ENCODE measurements at places on chromosomes 7 and 10. TPM values are rescaled to one million over a fixed set of nuclear protein-coding genes. Genes with fewer than 3 reads are reported as not detected.

DIP2C gene
- total RNA-seq: 23.0 TPM

THSD7A gene
- 0.49 TPM for total RNA-seq

COBL gene
- total RNA-seq: not detected

NCAPG2 gene
- 14.7 TPM for total RNA-seq

MRLN gene
- total RNA-seq: not detected

BCL7B gene
- total RNA-seq: 36.4 TPM

CNTNAP2 gene
- total RNA-seq: 0.65 TPM

GARS1 gene
- total RNA-seq: 344 TPM

PTPN20 gene
- 3.8 TPM for total RNA-seq

CDH23 gene
- total RNA-seq: 0.24 TPM

HSPA14 gene
- total RNA-seq: 6.8 TPM

PLEKHS1 gene
- 0.24 TPM for total RNA-seq

TDRD1 gene
- 4.7 TPM for total RNA-seq

OR2A12 gene
- total RNA-seq: not detected
